Activated CD8-positive, alpha-beta T cell treated with anti-CD3 and anti-CD28 coated beads, Interleukin-2, amount 10 ng/mL, durations not matched to agents 7 days and 5 days (primary cell): ENCODE measurements at places on chromosomes 6 and 20. TPM values are rescaled to one million over a fixed set of nuclear protein-coding genes. Genes with fewer than 3 reads are reported as not detected.

Gene SEMG1
- not detected for total RNA-seq

DNA sequence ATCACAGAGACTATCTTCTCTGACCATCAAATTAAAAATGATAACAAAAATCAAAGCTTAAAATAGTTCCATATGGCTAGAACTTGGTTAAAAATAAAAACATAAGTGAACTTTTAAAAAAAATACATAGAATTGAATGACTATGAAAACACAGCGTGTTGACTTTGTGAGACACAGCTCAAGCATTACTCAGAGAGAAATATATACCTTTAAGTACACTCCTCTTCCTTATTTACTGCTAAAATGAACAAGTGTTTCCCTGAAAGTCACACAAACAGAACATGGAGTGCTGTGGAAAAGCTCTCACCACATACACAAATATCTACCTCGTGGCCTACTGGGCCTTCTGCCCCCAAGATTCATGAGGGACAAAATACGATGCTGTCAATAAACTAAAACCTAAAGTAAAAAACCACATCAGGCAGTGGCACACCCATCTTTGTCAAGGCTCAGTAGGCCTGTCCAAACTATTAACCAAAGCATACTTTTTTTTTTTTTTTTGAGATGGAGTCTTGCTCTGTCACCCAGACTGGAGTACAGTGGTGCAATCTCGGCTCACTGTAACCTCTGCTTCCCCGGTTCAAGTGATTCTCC is 7.5 kb downstream of the FAXC start:
- DNase-seq: no peak

Gene HRH3
- not detected for total RNA-seq

Gene ASIP
- total RNA-seq: not detected

DNA sequence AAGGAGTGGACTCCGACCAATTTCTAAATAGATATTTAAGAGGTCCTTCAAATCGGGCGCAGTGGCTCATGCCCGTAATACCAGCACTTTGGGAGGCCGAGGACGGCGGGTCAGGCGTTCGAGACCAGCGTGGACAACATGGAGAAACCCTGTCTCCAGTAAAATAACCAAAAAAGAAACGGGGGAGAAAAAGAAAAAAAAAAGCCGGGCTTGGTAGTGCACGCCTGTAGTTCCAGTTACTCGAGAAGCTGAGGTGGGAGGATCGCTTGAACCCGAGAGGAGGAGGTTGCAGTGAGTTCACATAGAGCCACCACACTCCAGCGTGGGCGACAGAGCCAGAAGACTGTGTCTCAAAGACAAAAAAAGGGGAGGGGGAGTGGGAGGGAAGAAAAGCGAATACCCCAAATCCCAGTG is 53.3 kb upstream of the HFE start:
- peak; percentile 67 for DNase-seq

DNA sequence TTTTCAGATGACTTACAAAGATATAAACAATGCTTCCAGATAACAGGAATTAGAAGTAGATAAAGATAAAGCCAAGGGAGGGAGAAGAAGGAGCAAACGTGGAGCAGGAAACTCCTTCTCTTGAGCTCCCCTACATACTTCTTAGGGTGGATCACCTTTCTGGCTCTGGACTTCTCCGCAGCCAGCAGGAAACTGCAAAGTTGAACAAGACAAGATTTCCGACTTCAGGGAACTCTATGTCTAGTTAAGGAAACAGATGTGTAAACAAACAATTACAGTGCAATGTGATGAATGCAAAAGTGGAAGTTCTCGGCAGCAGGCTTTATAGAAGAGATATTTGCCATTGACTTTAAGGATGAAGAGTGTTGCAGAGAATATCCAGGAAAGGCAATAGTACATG is 134.0 kb upstream of the MARCKS start:
- no peak for DNase-seq

DNA sequence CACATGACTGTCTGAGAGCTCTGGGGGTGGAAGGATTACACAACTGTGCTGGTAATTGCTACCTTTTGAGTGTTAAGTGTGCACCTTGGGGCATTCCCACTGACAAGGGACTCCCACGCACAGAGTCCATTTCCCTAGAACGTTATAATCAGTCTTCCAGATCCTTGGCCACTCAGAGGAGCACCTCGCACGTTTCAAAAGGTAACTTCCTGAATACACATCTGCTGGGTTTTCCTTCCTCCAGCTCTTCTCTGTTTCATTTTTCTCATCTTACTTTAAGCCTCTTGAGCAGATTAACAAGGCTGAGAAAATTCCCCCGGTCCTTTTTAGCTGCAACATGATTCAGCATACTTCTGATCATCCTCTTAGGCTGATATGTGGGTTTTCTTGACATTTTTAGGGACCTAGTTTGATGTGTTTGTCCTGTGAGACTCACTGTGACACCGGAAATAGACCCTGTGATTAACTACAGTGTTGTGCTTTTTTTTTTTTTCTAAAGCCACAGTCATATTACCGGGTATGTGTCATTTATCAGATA is 98.4 kb upstream of the DUSP22 start:
- peak; percentile 39 for DNase-seq

DNA sequence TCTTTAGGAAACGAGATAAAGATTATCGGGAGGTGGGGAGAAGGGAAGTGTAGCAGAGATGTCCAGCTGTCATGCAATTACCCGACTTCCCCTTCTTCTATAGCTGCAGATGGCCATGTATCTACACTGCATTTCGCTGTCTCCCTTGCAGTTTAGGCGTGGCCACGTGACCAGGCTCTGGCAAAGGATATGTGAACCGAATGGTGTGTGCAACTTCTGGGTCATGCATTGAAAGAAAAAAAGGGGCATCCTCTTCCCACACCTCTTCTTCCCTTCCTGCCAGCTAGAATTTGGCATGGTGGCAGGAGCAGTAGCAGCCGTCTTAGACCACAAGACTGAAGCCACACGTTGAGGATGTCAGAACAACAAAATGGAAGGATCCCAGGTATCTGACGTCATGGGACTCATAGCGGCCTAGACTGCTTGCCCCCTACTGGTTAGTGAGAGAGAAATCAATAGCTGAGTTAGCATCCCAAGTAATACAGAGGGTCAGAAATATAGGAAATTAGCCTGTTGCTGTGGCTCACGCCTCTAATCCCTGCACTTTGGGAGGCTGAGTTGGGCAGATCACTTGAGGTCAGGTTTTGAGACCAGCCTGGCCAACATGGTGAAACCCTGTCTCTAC is 32.8 kb downstream of the TCF15 start:
- no peak for DNase-seq

GRCh38 chr6:150086026-150086425 is 17.1 kb upstream of the ULBP3 start:
- no peak for DNase-seq

DNA sequence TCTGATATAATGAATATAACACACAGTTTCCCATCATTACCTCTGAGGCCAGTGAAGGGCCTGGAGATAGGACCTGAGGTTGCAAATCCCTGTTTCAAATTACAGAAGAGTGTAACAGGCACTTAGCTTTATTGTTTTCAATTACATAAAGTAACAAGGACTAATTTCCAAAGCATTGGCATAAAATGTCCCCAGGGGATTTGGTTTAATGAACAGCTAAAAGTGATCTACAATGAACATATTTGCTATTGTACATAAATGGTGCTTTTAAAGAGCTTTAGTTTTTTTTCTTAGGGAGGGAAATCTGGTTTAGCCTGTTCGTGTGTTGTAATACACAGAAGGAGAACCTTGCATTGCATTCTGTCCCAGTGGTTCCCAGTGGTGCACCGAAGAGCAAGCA is 54.4 kb downstream of the HMGN3 start:
- DNase-seq: no peak

DNA sequence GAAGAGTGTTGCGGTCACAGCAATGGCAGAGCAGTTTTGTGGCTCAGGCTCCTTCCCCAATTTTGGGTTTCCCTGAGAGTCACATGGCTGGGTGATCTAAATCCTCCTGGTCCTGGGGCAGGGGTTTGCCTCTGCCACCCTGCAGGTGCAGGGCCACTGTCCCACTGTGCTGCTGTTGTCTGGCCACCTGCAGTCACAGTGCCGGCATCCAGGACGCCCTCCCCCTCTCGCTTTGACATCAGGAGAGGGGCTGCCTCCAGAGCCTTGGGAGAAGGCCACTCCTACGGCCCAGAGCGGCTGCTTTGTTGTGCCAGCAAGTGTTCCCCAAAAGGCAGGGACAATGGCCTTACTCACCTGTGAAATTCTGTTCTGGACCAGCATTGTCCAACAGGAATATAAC is 449.0 kb downstream of the QKI start:
- DNase-seq: no peak

DNA sequence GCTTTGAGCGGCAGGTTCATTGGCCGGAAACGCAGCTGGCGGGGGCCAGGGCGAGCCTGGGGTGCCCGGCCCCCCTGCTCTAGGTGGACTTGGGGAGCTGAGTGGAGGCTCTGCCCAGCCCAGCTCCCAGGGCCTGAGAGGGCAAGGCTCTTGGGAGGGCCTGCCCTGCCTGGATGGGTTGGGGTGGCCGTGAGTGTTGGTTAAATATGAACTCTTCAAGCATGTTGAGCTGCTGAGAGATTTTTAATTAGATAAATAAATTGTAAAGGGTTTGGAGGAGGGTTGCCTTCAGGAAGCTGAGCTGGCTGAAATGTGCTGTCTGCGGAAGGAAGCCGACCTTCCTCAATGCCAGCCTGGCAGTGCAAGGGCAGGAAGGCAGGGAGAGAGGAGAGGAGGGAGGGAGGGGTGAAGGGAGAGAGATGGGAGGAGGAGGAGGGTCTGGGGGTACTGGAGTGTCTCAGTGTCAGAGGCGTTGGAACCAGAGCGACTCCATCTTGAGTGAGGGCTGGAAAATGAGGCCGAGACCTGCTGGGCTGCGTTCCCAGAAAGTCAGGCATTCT is 39.4 kb upstream of the PMEPA1 start:
- DNase-seq: no peak

DNA sequence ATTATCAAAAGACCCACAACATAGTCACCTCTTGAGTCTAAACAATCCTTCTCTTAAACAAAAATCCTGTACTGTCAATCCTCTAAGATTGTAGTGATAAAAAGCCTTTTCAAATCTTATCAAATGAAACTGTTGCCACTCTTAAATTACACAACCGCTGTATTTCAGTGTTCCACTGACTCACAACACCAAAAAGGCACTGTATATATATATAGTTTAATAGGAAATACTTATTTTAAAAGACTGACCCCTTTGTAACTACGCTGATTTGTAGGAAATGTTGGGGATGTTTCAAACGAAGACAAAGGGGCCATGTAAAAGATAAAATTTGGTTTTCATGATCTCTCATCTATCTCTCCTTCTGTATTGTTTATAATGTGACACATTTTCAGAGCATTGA is 14.1 kb downstream of the CPNE1 start:
- DNase-seq: no peak

GRCh38 chr6:10413850-10414738 is 780 bp downstream of the TFAP2A start:
- DNase-seq: no peak

- no peak for DNase-seq
Observed at GRCh38 chr20:25256226-25256859, 8.5 kb downstream of the PYGB start.

- peak; percentile 61 for DNase-seq
Observed at GRCh38 chr6:79671600-79672266, 40.6 kb downstream of the SH3BGRL2 start.

DNA sequence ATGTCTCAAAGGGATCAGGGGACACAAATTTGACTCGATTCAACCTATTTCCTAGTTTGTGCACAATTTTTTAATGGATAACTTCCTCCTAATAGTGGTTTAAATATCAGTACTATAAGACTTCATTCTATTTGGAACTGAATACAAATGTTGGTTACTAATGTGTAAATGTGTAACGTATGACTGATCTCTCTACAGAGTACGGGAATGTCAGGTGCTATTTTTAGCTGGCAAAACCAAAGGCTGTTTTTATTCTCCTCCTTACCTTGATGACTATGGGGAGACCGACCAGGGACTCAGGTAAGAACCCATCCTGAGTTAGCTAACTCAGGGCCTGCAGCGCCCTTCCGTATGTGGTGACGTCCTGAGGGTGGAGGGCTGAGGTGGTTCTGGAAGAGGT is 33.0 kb downstream of the PRPH2 start:
- no peak for DNase-seq

Gene BFSP1
- total RNA-seq: 0.55 TPM

GRCh38 chr6:3343089-3343883 is 84.5 kb downstream of the PSMG4 start:
- DNase-seq: no peak

DNA sequence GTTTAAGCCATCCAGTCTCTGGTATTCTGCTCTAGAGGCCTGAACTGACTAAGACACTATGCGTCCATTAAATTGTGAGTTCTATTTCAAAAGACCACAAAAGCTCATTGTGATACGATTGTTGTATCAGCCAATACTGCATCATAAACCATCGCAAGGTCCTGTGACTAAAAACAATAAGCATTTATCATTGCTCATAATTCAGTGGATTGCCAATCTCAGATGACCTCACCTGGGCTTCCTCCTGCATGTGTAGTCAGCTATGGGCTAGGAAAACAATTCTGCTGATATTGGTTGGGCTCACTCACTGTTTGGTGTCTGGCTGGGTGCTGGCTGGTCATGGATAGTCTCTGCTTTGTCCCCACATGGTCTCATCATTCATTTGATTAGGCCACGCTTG is 592.7 kb upstream of the BTBD3 start:
- no peak for DNase-seq

Gene NRSN1
- total RNA-seq: not detected

- peak; percentile 84 for DNase-seq
Observed at GRCh38 chr6:109454496-109455436, 806 bp downstream of the MICAL1 start.

- DNase-seq: no peak
Observed at GRCh38 chr6:51414361-51414760, 595.7 kb downstream of the TFAP2B start.

GRCh38 chr20:50335105-50335504 is 144.5 kb downstream of the CEBPB start:
- peak; percentile 36 for DNase-seq

- DNase-seq: no peak
Observed at GRCh38 chr6:110554966-110555460, 78.6 kb upstream of the SLC22A16 start.

DNA sequence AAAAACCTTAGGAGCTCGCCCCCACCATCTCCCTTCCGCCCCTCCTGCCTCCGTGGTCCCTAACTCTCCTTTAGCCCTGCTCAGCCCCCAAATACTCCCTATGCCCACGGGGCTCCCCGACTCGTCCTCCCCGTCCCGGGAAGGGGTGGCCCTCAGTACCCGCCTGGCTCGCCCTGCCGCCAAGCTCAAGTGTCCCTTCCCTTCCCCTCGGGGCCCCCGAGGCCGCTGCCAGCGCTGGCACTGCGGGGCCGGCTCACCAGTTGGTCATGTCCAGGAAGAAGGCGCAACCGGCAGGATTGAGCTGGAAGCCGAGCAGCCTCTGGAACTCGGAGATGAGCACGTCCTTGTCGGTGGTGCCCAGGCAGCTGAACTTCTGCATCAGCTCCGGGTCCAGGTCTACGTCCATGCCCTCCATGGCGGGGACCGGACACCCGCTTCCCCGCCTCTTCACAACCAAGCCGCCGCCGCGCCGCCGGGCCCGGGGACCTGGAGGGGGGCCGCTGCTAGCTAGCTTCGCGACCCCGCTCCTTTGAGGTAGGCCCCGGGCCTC is 303 bp downstream of the ILRUN start:
- no peak for DNase-seq

GRCh38 chr20:62111148-62111547 is 11.1 kb upstream of the LSM14B start:
- no peak for DNase-seq
